ENCODE measurements at places on chromosomes 16 and 17.

- no peak for DNase-seq
These were observed 88.6 kb upstream of the BRD7 start for GRCh38 chr16:50457423-50457822.

DNA sequence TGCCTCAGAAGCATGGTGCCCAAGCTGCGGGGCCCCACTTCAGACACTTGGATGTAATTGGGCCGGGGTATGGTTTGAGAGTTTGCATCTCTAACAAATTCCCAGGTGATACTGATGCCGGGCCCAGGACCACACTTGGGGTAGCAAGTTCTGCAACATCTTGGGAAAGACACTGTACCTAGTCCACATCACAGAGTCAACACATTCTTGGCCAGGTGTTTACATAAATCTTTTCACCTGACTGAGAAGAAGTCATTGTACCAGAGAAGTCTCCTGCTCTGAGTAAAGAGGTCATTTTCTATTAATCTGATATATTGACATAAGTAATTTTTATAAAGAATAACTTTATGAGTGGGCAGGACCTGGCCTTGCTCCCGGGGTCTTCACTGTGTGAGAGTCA lies 27.5 kb downstream of the GPT2 start:
- no peak for DNase-seq

- no peak for DNase-seq
These were observed 93.1 kb downstream of the XYLT1 start for GRCh38 chr16:17377360-17378324.

- DNase-seq, result no peak
These were observed 310.5 kb upstream of the GOT2 start for GRCh38 chr16:59044616-59045015.

DNA sequence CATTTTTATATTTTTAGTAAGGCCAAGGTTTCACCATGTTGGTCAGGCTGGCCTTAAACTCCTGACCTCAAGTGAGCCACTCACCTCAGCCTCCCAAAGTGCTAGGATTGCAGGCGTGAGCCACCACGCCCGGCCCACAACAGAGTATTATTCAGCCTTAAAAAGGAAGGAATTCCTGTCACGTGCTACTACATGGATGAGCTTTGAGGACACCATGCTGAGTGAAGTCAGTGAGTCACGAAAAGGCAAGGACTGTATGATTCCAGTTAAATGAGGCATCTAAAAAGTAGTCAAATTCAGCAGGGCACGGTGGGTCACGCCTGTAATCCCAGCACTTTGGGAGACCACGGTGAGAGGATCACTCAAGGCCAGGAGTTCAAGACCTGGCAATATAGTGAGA lies 9.7 kb downstream of the CSF3 start:
- no peak for DNase-seq

DNA sequence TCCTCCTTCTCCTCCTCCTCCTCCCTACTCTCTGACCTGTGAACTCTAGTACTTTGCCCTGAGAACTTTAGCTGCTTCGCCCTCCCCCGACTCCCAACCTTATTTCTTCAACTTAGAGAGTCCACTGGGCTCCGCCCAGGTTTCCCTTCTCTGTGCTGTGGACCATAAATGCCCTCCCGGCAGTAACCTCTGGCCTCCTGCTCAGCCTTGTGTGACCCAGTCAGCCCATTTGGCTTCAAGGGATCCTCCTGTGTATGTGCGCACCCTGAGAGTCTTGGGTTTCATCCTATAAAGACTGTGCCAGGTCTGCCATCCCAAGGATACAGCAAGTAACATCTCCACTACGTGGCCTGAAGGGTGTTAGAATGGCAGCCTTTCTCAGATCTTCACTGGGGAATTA lies 275.6 kb upstream of the C16orf82 start:
- no peak for DNase-seq

DNA sequence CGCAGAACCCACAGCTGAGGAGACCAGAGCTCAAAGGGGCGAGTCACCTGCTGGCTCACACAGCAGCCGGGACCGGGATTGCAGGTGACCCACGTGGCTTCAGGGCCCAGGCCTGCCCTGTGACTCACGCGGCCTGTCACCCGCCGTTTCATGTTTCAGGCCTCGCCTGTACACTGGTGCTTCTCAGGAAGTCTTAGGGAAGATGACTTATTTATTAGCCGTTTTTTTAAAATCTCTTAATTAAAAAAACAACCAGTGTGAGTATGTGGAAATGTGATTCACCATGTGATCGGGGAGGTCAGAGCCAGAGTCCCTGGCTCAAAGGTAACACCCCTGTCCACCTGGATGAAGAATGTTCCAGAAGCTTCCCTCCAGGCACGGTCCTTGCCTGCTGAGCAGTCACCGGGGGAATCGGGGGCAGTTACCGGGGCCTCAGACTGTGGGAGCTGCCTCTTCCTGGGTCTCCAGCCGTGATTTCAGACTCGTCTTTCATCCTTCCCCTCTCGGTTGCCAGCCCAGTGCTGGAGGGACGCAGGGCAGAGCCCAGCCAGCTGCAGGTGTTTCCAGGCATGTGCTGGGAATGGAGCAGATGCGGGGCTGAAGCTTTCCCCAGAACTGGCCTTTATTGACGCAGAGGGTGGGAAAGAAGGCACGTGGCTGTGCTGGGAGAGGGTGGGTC lies 49.3 kb downstream of the CMIP start:
- DNase-seq, result no peak

DNA sequence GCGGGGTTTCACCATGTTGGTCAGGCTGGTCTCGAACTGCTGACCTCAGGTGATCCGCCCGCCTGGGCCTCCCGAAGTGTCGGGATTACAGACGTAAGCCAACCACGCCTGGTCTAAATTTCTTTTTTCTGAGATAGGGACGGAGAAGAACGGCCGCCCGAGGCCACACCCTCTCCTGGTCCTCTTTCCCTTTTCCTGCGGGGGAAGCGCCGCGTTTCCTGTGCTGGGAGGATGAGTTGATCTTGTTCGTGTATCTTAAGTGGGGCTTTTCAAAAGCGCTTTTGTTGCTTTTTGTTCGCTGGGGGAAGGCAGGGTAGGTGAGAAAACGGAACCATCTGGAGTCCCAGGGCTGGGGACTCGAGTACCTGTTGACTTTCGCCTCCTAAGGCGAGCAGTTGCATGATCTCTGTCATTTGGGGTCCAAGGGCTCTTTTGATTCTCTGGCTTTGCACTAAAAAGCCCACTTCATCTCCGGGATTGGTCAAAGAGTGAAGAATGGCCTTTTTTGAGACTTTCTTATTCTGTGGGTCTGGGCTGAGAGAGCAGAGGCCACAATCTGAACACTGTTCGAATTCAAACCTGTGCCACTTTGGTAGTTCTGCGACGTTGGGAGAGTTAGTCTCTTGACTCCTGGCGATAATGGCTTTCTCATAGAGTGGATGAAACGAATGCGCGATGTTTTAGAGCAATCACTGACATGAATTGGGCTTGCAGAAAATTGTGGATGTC lies 1.3 kb downstream of the FUS start:
- no peak for DNase-seq

DNA sequence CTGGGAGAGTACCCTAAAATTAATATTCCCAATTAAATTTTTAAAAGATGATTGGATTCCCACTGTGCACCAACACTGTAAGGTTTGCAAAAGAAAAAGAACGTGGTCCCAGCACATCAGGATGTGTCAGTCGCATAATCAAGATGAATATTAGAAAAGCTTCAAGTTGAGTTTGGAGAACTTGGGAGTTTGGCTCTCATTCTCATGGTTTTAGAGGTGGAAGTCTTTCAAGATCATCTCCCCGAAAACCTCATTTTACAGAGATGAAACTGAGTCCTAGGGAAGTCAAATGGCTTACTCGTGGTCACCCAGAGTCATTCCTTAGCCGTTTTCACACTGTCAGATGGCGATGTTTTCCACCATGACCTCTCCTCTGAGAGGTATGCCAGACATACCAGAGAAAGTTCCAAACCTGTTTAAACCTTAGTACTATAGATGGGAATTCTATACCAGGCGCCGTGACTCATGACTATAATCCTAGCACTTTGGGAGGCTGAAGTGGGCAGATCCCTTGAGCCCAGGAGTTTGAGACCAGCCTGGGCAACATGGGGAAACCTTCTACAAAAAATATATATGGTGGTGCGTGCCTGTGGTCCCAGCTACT lies 1.2 kb downstream of the SEC14L1 start:
- DNase-seq, result no peak
